ENCODE measurements at places on chromosomes 4 and X.

DNA sequence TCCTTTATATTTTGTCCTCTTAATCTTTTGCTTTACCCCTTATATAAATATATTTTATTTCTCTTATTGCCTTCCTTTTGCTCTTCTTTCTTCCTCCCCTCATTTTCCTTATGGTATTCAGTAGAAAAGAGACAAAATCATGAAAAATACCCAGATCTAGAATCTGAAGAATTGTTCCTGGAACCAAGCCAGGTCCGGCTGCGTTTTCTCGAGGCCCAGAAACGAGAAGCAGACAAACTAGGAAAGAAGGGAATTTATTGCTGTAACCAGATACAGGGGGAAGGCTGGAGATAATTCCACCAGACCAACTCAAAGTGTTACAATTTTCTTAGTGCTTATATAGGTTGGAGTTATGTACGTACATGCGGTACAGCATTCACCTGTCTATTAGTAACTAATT is 328.7 kb downstream of the GABRG1 start:
- ATAC-seq, result no peak

DNA sequence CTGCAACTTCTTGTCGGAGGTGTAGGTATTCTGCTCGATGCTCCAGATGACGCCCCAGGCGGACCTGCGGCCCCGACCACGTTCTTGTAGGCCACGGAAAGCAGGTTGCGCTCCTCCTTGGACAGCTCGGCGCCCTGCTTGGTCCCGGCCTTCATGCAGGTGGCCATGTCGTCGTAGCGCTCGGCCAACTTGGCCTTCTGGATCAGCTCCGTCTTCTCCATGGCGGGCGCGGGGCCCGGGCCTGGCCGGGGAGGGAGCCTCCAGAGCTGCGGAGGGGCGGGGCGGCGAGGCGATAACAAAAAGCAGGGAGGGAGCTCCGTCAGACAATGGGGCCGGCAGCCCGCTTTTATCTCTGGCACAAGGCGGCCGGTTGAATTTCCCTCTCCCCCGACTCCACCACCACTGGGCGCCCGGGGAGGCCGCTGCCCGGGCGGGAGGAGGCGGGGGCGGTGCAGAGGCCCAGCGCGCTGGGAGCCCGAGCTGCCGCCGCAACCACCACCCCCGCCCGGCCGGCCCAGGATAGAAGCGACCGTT is 28.3 kb upstream of the DRP2 start:
- no peak for ATAC-seq

DNA sequence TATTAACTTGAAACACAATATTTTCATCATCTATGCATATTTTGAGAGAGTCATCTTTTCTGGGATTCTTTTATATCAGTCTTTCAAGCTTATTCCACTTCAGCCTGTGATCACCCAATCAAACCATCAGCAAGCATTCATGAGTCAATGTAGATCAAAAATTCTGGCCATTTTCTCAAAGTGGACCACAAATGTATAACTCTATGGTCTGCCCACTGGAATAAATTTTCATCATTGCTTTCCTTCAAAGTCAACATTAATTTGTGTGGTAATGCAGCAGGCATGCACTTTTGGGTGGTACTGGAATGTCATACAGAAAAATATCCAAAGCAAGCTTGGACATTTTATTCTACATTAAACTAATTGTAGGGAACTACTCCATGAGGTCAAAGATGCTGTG is 1013.0 kb downstream of the STIM2 start:
- no peak for ATAC-seq

- peak; percentile 6 for ATAC-seq
These were observed 45.1 kb downstream of the PRPS1 start for GRCh38 chrX:107673431-107673830.

- no peak for ATAC-seq
These were observed 36.7 kb downstream of the SLC9A6 start for GRCh38 chrX:136021903-136022302.

GRCh38 chrX:72258174-72258573 is 18.9 kb downstream of the RPS4X start:
- no peak for ATAC-seq

DNA sequence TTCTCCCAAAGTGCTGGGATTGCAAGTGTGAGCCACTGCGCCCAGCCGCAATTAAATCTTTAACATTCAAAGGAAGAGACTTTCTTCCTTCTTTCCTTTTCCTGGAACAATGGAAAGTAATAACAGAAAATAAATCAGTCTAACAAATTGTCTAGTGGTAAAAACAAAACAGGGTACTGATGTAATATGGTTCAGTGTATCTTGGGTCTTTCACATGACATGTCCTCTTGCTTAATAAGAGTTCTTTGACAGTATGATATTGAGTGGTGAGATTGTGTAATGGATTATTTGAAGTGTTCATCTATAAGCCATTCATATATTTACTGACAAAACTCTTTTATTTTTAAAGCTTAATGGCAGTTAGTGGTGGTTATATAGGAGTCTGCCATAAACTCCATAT is 256.6 kb downstream of the SPRY1 start:
- ATAC-seq, result no peak

GRCh38 chr4:88991746-88992145 is 65.2 kb downstream of the FAM13A start:
- no peak for ATAC-seq

DNA sequence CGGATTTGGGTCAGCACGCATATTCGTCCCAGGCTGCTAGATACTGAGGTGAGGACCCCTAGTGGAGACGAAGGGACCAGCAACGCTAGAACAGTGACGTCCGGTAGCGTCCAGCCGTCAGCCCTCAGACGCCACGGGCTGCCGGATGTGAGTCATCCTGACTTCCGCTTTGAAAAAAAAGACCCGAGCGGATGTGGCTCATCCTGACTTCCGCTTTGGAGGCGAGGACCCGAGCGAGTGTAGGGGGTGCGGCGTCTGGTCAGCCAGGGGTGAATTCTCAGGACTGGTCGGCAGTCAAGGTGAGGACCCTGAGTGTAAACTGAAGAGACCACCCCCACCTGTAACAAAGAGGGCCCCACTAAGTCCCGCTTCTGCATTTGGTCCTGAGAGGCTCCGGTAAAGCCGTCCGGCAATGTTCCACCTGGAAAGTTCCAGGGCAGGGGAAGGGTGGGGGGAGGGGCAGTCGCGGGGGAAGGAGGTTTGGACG is at the start of gene MAGEB2:
TSS of gene MAGEB2 (plus strand) at position 207 of the 487 bp plus-strand sequence. CDS start 3,018 bp downstream, outside the sequence.
- ATAC-seq, result no peak

All from motor neuron (in vitro differentiated cells).